ENCODE measurements at places on chromosomes 5 and 9.
A peak's percentile ranks its signal among the peaks of the same experiment; 100 is the strongest.

DNA sequence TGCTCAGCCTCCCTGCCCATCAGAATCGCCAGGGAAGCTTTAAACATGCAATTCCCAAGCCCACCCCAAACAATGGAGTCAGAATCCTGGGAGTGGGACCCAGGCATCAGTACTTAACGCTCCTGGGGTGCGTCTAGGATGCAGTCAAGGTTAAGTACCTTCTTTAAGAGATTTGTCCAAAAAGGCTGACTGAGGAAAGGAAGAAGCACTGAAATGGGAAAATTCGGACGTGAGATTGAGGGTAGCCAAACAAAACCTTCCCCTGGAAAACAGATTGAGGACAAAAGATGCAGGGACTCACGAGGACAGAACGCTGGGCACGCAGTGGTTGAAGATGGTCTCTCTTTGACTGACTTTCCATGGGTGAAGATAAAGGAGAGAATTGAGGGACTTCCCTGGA lies 143.5 kb downstream of the MTX3 start:
- DNase-seq, result no peak

DNA sequence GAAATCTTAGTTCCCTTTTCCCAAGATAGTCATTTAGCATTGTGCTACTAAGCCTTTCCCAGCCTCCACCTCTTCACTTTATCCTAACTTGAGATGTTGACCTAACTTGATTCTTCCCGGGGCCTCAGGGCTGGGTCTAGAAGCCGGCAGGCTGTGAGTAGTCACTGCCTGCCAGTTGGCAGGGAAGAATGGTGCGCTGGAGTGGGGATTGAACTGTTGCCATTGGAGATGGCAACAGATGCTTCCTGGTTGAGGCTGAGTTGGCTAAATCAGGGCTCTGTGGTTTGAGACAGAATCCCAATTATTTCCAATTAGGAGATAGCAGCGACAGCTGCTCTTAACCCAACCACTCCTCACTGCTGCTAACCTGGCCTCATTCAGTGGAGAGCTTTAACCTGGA lies 343.1 kb downstream of the BRINP1 start:
- no peak for DNase-seq

- no peak for DNase-seq
Observed at GRCh38 chr9:76302947-76303550, 91.2 kb downstream of the RFK start.

DNA sequence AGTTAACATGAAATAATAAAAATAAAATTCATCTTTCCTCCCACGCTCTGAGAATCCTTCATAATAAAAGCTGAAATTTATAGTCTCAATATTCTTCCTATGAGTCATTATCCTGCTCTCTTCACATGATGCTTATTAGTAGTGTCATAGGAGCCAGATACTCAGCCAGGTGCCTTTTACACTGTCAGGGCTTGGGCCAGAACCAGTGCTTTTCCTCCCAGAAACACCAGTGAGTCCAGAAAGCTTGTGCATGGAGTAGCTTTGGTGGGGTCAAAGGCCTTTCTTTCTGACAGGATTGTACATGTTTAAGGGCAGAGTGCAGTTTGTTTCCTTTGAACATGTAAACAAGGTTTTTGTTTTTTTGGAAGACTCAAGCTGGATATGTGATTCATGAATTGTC lies 6.8 kb downstream of the LSM11 start:
- DNase-seq, result no peak

DNA sequence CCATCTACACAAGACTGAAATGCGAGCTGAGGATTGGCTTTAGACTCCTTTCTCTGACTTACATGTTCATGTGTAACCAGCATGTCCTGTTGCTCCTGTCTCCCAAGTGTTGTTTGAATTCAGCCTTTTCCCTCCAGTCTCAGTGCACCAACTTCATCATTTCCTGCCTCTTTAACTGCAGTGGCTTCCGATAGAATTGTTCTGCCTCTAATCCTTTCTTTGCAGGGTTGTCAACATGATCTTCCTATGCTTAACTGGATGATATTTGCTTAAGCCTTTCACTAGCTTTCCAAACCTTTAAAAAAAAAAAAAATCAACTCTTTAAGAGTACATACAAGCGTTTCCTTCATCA lies 6.7 kb upstream of the FYB1 start:
- no peak for DNase-seq

- no peak for DNase-seq
Observed at GRCh38 chr9:96187151-96187555, 114.8 kb downstream of the HSD17B3 start.

GRCh38 chr5:72510610-72511181 lies 3.5 kb upstream of the ZNF366 start:
- DNase-seq, result no peak

DNA sequence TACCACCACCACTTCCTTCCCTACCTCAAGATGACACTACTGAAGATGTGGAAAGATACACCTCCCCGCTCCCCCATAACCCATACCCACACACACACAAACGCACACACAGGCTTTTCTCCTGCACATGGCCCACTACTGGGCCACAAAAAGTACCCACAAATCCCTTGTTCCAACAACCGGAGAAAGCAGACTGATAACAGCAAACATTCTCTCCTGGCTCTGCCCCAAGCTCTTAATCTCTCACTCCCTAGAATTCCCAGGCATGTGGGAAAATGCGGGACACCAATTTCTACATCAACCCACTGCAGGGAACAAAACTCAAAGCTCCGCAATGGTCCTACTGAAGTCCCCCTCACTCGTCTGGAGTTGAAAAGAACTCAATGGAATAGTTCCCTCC lies 611.0 kb upstream of the KLF4 start:
- no peak for DNase-seq

DNA sequence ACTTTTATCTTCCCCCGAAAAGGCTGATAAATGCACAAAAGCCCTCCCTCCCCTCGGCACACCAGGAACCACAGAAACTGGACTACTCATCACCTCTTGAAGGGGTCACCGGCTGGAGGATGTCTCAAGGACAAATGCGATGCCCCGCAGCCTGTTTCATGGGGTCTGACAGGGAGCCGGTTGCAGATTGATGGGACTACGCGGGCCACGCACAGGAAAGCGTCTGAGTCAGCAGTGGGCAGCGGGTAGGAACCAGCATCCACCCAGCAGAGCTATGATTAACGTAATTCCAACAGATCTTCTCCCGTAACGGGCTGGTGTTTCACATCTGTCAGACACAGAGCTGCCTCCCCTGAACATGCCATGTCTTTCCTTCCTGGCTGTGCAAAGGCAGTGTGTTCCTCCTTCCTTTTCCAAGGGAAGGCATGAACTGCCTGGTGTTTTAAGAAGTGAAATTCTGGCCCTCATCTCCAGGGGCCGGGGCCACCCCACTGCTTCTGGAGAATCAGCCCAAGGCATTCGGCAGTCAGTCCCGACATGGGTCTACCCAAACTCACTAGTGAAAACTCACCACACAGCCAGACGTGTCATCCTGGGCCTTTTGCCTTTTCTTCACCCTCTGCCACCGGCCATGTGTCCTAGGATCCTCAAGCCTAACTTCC lies 144.4 kb upstream of the PHYKPL start:
- no peak for DNase-seq

- no peak for DNase-seq
Observed at GRCh38 chr5:142070734-142071133, 37.8 kb upstream of the NDFIP1 start.

- no peak for DNase-seq
Observed at GRCh38 chr9:35906923-35907699, 1.1 kb downstream of the HRCT1 start.

- no peak for DNase-seq
Observed at GRCh38 chr5:133327946-133328401, 276.2 kb downstream of the HSPA4 start.

DNA sequence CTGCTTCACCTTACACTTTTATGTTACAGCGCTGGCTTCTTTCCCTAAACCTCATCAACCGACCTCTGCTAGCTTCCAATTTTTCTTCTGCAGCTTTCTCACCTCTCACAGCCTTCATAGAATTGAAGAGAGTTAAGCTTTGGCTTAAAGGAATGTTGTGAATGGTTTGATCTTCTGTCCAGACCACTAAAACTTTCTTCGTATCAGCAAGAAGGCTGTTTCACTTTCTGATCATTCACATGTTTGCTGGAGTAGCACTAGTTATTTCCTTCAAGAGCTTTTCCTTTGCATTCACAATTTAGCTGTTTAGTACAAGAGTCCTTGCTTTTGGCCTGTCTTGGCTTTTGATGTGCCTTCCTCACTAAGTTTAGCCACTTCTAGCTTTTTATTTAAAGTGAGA lies 49.5 kb downstream of the NR3C1 start:
- no peak for DNase-seq

DNA sequence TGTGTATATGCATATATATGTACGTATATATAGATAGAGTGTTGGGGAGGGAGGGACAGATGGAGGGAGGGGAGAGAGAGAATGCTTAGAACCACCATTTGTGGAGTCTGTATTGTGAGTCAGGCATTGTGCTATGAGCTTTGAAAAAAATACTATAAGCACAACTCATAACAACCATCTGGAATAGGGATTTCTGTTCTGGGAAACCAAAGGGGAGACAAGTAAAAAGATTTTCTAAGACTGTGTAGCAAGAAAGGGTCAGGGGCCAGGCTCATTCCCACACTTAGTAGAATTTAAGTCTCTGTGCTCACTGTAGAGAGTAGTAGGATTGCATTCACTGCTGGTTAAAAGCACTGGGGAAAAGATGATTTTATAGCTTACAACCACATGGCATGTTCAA lies 202.3 kb upstream of the SGCD start:
- DNase-seq, result no peak

DNA sequence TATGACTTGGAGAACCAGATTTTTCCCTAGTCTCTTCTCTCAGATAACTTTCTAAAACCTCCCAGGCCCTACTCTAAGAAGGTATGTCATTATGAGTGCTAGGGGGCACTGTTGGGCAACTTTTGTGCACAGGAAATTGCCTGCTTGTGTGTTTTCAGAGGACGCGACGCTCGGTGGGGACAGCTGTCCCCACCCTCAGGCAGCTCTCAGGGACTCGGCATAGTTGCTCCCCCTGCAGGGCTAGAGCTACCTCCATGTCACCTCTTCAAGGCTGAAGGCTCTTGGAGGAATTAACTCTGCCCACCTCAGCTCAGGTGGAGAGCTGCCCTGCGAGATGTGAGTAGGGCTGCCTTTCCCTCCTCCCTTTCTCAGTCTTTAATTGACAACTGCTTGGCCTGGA lies 10.2 kb upstream of the TIFAB start:
- DNase-seq, result peak; percentile 3

- no peak for DNase-seq
Observed at GRCh38 chr9:137968235-137968634, 90.7 kb downstream of the CACNA1B start.

DNA sequence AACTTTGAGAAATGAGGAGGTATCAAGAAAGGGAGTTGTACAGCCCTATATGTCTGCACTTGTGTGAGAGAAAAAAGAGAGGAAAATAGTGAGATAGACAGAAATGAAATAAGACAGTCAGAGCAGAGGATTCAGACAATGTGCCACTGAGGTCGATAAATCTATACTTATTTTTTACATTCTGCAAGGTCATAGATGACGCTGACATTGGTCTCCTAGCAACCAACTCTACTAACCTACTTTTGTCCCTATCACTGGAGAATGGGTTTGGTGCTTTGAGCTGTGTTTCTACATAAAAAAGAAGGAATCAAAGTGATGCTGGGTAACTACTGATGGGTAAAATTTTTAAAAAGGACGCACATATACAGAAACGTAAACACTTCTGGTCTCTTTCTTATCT lies 573.3 kb upstream of the RORB start:
- DNase-seq, result no peak

DNA sequence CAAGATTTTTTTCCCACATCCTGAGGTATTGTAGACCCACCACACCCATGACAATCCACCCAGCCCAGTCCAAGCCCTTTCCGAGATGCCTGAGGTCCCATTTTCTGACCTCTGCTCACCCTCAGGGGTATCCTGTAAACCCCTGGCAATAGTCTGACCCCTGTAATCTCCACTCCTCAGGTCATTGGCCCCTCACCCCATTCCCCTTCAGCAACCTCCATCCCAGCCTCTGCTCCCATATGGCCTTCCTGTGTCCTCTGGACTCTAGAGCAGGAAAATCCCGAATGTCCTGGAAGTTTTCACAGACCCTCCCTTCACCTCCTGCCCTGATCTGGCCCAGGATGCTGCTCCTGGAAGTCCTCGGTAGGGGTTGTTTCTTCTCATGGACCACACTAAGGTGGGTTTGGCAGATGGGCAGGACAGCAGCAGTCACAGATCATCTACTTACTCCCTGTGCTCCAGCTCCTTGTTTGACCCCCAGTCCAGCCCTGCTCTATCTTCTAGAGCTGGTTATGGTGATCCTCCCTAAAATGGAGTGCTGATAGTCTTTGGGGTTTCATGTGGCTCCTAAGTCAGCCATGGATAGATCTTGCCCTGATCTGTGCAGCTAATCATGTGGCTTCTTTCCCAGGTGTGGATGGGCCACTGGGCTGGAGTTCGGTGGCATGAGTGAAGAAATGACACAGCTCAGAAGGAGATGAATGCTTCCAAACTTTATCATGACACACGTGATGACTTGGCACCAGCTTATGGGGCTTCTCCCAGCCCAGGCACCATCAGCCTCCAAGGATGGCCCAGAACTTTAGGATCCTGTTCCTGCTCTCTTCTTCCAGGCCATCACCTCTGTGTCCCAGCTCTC lies 12.0 kb upstream of the ACSL6 start:
- no peak for DNase-seq

DNA sequence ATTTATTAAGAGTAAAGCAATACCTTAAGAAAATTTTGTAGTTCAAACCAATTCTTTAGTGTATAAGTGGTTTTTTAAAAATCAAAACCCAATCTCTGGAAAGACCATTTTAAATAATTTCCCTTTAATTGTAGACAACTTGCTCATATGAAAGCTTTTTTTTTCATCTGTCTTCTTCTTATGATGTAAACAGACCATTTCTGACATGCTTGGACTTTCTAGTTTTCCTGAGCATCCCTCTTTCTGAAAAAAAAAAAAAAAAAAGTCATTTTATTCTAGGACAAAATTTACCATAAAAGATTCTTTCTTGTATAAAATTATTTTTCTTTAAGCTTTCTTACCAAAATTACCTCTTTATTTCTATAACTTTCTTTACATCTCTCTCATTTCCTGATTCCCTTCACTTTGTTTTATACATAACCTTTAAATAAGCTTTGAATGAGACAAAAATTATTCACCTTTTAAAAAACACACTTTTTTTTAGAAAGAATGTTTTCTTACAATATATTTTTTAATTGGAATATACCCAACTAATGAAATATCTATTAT lies 67.5 kb downstream of the COL15A1 start:
- no peak for DNase-seq

- DNase-seq, result no peak
Observed at GRCh38 chr5:19733612-19734495, 254.1 kb downstream of the CDH18 start.

GRCh38 chr9:22052376-22052945 lies 43.4 kb upstream of the CDKN2B start:
- DNase-seq, result peak; percentile 12

DNA sequence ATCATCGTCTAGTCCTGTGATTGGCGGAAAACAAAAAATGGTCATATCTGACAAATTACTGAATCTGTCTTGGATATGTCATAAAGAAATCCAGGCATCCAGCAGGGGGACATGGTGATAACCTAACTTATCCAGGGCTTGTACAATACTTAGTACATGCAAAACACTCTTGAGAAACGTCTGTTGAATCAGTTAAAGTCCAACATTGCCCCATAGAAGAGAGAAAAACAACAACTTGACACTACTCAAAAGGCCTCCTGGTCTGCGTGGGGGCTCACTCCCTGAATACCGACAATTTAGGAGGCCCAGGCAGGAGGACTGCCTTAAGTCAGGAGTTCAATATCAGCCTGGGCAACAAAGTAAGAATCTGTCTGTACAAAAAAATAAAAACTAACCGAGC lies 217.5 kb downstream of the DCP2 start:
- no peak for DNase-seq

GRCh38 chr9:68705531-68706362 lies 707 bp downstream of the PIP5K1B start:
- DNase-seq, result no peak

- no peak for DNase-seq
Observed at GRCh38 chr5:58795327-58795726, 212.5 kb downstream of the RAB3C start.

Data from stimulated activated naive CD4-positive, alpha-beta T cell treated with Interleukin-2 at 50 U/mL for 16 hours (primary cell).